ENCODE measurements at places on chromosomes 2 and 18.

GRCh38 chr18:8536922-8537321 lies 72.3 kb upstream of the RAB12 start:
- no peak for DNase-seq

DNA sequence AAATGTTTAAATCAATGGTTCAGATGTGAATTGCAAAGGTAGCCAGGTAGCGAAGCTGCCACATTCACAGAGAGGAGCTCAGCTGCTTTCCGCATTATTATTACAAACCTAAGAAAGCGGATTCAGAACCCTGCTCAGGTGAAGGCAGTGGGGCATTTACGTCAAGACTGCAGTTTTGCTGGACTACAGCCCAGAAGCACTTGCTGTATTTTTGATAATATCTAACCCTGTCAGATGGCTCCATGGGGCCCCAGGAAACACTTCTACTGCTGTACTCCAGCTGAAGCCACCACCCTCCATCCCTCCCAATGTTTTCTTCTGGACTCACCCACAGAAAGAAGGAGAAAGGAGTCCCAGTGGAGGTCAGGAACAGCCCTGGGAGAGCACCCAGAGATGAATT lies 96.9 kb downstream of the TPO start:
- no peak for DNase-seq

GRCh38 chr18:42459873-42460272 lies 504.8 kb downstream of the PIK3C3 start:
- DNase-seq: no peak

DNA sequence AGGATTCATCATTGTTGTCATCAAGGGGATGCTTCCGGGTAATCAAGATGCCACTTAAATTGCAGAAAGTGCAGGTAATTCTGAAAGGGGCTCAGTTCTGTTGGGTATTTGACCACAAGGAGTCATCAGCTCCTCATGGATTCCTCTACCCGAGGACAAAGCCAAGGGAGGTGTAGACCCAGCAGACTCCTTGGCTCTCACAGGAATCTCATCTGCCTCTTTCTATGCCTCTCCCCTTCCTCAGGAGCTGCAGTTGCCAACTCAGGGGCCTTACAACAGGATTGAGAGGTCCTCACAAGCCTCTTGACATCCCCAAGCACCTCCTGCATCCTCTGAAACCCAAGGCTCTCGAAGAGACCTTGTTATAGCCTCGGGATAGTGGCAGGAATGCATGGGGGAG lies 44.0 kb downstream of the ITGB6 start:
- DNase-seq: no peak

DNA sequence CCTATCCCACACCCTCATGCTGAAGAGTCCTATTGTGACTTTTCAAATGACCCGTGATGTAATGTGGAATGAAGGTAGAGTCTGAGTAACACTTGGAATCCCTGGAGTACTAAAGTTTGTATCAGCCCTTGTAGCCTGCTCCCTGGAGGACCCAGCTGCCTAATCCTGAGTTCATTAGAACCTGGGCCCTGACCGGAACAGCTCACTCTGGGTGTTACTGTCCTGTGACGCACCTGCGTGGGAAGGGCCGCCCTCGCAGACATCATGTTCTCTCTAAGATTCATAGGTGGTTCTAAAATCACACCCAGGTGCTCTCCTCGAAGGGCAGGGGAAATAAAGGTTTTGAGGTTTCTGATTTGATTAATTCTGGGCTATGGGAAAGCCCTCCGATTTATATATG lies 62.3 kb downstream of the NCK2 start:
- DNase-seq: no peak

DNA sequence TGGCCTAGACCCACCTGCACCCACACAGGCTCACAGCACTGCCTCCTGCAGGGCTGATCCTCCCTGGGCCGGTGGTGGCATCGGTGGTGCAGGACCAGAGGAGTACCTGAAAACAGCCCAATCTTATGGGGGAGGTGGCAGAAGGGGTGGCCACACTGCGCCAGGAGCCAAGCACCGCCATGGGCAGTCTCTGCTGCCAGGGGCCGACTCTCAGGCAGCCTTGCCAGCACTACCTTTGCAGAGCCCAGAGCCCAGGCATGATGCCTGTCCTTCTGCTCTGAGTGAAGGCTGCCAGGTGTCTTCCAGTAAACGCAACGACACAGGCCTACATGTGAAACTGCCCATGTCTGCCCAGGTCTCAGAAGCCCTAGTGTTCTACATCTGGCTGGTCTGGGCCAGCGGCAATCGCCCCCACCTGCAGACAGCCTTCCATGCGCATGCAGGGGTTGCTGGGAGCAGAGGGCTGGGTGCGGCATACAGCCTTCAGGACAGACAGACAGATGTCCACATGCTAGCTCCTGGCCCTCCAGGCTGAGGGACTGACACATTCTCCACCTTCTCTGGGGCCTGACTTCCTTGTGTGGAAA lies 6.8 kb downstream of the HS6ST1 start:
- no peak for DNase-seq

DNA sequence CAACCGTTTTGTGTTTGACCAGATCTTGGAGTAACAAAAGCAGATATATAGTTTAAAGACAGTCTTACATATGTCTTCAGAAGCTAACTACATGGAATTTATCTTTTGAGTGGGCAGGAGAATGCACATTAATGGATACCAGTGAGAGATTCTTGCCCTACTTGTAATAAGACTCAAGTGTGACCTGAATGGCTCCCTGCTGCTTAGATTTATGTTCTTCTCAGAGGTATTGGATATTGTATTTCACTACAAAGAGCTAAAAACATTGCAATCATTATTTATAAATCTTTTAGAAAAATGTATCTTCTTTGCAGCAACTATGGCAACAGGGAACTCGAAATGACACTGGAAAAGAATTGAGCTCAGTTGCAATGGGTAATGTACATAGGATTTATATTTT lies 227.7 kb downstream of the LRRTM4 start:
- DNase-seq: no peak

- DNase-seq: peak; percentile 21
These were observed 160.7 kb upstream of the SP5 start for GRCh38 chr2:170554278-170554955.

DNA sequence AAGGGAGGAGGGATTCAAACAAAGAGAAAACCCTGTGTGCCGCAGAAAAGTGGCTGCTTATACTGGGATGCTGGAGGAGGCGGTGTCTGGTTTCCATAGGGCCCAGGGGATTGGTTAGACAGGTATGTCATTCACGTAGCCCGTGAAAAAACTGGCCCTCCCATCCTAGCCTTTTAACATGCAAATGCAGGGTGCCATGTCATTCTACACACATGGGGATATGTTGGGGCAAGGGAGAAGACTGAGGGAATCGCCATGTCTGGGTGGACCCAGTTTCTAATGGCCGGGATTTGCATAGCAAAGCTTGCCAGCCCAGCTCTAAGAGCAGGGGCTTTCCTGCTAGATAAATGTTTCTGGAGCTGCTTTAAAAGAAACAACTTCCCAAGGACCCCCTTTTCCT lies 8.2 kb upstream of the RNU2-63P start:
- no peak for DNase-seq

DNA sequence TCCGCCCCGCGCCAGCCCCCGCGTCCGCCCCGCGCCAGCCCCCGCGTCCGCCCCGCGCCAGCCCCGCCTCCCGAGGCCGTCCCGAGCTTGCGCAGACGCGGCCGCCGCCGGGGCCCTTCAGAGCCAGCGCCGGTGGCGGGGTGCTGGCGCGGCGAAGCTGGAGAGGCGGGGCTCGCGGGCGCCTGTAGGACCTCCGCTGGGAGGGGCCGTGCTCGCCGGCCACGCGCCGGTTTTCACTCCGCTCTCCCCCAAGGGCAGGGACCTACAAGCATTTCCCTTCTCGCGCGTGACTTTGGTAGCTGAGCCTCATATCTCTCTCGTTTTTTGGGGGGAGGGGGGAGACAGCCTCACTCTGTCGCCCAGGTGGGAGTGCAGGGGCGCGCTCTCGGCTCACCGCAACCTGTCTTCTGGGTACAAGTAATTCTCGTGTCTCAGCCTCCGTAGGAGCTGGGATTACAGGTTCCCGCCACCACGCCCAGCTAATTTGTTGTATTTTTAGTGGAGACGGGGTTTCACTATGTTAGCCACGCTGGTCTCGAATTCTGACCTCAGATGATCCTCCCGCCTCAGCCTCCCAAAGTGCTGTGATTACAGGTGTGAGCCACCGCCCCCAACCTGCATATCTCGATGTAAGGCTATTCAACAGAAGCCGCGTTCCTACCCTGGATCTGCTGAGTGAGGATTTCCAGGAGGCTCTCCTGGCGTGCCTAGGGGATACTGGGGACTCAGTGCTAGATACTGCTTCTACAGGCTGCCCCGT lies at the start of gene ZNF514:
ZNF514 (minus strand) TSS at position 159 of the 760 bp plus-strand sequence. CDS start 6,595 bp downstream, outside the sequence.
- DNase-seq: peak; percentile 10

- DNase-seq: no peak
These were observed 238.8 kb downstream of the LDLRAD4 start for GRCh38 chr18:13457327-13457726.

DNA sequence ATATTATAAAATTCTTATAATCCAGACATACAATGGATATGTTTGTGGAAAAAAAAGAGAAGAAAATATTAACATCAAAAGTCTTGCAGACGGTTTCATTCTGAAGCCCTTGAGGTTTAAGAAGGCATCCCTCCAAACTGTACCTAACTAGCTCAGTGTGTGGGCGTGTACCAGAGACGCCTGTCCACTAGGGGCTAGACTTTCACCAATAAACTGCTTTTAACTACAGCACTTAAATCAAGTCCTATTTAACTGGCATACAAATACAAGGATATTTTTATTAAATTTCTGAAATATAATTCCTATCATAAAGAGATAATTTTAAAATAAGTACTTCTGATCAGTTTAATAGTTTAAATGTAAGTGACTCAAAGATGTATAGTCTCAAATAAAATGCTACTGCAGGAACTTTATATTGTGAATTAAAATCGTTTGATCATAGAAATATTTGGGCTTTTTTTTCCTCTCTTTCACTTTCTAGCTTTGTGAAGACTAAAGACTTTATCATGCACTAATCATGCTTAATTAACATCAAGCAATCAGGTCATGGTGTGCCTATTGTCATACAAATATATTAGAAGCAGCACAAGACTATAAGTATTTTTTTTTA lies 437.7 kb downstream of the SATB2 start:
- peak; percentile 35 for DNase-seq

GRCh38 chr2:109523121-109523520 lies 90.6 kb downstream of the SEPTIN10 start:
- no peak for DNase-seq

GRCh38 chr2:124269348-124269747 lies 244.3 kb downstream of the CNTNAP5 start:
- DNase-seq: no peak

DNA sequence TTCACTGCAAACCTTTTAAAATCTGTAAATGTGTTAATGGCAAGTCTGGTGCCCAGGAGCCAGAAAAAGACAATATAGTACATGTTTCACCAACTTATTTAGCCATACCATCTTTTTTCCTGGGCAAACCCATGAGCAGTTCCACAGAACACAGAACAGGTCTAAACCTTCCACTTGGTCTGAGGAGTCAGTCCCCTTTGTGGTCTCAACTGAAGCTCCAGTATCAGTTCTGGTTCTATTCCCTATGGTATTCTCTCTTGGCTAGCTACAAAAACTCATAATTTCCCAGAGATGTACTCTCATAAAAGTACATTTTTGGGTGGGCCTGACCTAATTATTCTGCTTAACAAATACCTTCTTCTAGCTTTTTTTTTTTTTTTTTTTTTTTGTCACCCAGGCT lies 31.2 kb downstream of the STK17B start:
- DNase-seq: no peak

- DNase-seq: no peak
These were observed 9.5 kb downstream of the AQP12A start for GRCh38 chr2:240701091-240701735.

DNA sequence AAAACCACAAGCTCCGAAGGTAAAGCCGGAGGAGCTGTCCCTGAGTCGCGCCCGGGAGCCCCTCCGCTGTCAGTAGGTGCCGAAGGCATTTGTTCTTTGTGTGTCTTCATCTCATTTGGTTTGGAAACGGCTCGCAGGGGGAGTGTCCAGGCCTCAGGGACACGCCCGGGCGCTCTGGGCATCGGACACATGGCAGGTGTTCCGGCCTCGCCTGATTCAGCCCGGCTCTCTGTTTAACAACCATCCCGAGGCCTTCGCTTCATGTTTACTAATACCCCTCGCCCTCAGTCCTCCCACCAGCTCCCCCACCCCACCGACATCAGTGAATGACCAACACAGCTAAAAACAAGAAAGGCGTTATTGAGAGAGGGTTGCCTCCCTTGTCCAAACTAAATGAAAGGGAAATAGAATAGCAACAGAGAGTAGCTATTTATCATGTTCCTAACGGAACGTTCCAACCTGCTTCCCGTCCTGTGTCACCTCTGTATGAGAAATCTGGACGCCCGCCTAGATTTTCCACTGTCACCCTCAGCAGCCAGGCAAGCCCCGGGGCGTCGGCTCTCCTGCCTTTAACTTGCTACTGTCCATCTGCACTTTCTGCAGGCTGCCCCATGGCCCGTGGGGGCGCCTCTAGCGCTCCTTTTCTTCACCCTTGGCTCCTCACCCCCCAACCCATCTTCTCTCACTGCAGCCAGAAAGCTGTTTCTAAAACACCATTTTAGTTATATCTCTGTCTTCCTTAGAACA lies 73.9 kb downstream of the MYCN start:
- no peak for DNase-seq

GRCh38 chr2:231394211-231395141 lies 1.0 kb upstream of the B3GNT7 start:
- DNase-seq: no peak

DNA sequence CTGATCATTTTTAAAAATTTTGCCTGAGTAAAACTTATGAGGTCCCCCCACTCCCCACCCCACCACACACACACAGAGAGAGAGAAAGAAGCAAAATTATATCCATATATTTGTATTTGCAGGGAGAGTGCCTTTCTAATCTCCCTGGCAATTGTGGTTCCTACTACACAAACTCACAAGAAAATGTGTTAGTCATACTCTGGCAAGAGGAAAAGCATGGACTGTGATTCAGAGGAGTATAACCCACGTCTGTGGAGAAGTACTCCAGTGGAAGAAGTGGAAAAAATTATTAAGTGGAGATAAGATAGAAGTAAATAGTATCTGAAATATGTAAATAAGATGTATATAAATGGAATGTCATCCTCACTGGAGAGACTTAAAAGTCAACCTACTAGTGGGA lies 114.0 kb downstream of the DSEL start:
- peak; percentile 38 for DNase-seq

GRCh38 chr2:208595386-208596275 lies 189.0 kb downstream of the PTH2R start:
- no peak for DNase-seq

GRCh38 chr2:232341739-232342126 lies 36.8 kb upstream of the ALPP start:
- no peak for DNase-seq

DNA sequence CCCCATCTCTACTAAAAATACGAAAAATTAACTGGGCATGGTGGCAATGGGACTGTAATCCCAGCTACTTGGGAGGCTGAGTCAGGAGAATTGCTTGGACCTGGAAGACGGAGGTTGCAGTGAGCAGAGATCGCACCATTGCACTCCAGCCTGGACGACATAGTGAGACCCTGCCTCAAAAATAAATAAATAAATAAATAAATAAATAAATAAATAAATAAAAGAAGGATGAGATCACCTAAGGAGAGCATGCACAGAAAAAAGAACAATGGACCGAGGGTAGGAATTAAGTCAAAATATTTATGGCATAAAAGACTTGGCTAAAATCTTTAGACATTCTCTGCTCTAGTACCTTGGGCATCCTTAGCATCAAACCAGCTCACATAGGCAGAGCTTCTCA lies 8.9 kb upstream of the RBMS1 start:
- no peak for DNase-seq

- no peak for DNase-seq
These were observed 186.5 kb upstream of the ID2 start for GRCh38 chr2:8495189-8495989.

All from AG09309 (cell line).